Stimulated activated CD4-positive, alpha-beta T cell treated with anti-CD3 and anti-CD28 coated beads, TNF-alpha, amount 100 ng/mL, for 1 hour (primary cell): ENCODE measurements at places on chromosomes 12 and 14.

DNA sequence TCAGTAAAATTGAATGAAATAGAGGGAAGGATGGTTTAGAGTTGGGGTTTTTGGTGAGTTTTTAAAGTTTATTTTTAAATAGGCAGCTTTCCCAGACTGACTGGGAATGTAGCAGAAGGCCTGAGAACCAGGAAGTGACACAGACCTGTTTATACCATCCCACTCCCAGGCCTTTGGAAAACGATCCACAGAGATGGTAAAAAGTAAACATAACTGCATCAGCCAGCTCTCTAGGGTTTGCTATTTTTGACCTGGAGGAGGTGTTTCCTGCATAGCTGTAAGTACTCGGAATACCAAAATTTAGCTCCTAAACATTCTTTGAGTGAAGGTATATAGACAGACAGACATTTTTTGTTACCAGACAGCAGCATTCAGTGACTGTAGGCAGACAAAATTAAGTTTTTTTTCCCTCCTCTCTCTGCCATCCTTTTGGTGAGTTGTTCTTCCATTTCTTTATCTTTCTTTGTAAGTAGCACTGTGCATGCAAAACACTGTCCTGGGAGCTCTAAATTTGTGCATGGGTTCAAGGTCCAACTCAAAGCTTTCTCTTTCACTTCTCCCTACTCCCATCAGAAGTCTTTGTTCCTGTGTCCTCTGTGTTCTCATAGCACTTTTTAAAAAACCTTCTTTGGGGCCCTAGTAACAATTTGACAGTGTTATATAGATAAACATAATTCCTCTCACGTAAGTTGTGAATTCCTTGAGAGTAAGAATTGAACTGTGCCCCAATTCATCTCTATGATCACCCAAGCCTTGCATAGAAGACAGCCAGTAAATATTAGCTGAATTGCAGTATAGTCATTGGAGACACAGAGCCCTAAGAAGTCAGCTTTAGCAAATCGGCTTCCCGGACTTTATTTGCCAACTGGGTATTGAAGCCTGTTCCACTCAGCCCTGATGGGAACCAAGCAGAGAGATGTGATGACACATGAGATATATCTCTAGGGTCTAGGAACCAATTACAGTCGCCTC lies 37.4 kb downstream of the SUSD6 start:
- no peak for DNase-seq

- DNase-seq, result no peak
These were observed 99.3 kb downstream of the PHLDA1 start for GRCh38 chr12:75932241-75932640.

DNA sequence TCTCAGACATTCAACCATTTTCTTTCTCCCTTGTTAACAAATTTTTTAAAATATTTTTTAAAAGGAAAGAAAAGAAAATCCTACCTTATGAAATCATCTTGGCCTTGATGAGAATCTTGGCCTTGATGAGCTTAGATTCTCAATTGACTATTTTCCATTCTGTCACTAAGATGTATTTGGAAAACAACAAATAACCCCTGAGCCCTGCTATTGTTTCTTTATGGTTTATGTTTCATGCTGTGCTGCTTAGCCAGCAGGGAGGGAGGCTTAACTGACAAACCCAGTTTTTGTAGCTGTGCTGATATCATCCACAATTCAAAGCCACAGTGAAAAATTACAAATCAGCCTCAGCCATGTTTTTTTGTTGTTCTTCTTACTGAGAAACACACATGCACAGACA lies 404.1 kb downstream of the RAD51B start:
- no peak for DNase-seq

DNA sequence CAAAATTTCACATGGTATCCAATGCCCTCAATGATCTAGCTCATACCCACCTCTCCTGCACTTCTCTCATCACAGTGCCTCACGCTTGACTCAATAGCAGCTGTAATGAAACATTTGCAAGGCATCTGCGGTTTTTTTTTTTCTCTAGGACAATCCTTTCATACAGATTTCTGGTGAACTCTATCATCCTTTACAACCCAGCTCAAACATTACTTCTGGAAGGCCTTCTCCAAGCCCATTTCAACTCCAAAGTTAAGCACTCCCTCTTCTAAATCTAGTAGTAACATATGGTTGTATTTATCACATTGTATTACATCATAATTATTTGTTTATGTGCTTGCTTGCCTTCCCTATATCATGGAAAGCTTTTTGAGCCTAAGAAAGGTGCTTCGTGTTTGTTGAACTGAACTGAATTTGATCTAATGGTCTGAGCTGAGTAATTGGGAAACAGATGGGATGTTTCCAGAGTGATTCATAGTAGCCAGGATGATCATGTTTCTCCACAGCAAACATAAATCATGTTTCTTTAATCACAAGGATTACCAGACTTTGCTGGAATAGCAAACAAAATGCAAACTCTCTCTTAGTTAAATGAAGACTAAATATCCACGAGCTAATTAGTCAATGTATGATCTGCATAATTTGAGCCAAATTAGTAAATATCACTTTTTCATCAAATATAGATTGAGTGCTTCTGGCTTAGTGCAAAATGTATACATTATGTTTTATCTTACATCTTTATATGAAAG lies 14.3 kb downstream of the CFL2 start:
- DNase-seq, result no peak

- DNase-seq, result no peak
These were observed 35.6 kb downstream of the DAD1 start for GRCh38 chr14:22553445-22553844.
